Dermis blood vessel endothelial cell (primary cell): ENCODE measurements at places on chromosomes 6 and 20. TPM values are rescaled to one million over a fixed set of nuclear protein-coding genes. Genes with fewer than 3 reads are reported as not detected.

ULBP3 gene
- 6.0 and 14.9 TPM in 2 replicates for total RNA-seq

MBOAT1 gene
- 15.3 and 22.0 TPM in 2 replicates for total RNA-seq

SLC17A3 gene
- total RNA-seq, result 0.17 and 0.28 TPM in 2 replicates

ILRUN gene
- 50.9 and 62.0 TPM in 2 replicates for total RNA-seq

ETV7 gene
- 0.09 and 0.17 TPM in 2 replicates for total RNA-seq

SSTR4 gene
- total RNA-seq, result not detected in 2 replicates

FAM135A gene
- total RNA-seq, result 15.7 and 22.5 TPM in 2 replicates

STMND1 gene
- total RNA-seq, result not detected in 2 replicates

ADGRF1 gene
- total RNA-seq, result under 0.01 TPM in 1 of 2 replicates, not detected in the other

BPIFA1 gene
- total RNA-seq, result not detected in 2 replicates

DEFB121 gene
- not detected in 2 replicates for total RNA-seq

IYD gene
- under 0.01 TPM in 1 of 2 replicates, not detected in the other for total RNA-seq

HAO1 gene
- total RNA-seq, result not detected in 2 replicates

TRIM40 gene
- not detected in 2 replicates for total RNA-seq
